Activated B cell treated with CpG ODN at 0.5 μM for 24 hours (primary cell): ENCODE measurements at places on chromosomes 12 and 14.

DNA sequence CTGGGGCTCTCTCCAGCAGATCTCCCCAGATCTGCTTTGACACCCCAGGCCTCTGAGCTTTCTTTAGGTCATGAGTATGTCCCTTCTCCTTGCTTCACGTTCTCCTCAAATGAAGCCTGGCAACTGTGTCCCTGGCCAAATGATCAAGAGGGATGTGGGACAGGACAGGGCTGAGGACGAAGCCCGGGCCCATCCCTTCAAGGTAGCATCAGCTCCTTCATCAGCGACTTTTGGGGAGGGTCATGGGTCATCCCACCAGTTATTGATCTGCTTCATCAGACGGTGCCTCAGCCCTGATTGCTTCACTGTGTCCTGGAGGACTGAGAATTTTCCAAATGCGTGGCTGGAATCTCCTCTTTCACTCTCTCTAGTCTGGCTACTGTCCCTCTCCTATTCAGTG lies 32.3 kb downstream of the ACADS start:
- H3K36me3 ChIP-seq: peaks cover 28% of the 10 kb centered on the region
- H3K4me3 ChIP-seq: no peak overlapping the region
- peaks cover 3% of the 10 kb centered on the region for H3K4me1 ChIP-seq
- H3K27ac ChIP-seq: no peak overlapping the region
- H3K27me3 ChIP-seq: no peaks in the 10 kb centered on the region

GRCh38 chr14:63276492-63277342 lies 42.0 kb downstream of the GPHB5 start:
- no peaks in the 10 kb centered on the region for H3K27me3 ChIP-seq
- no peak overlapping the region for H3K27ac ChIP-seq
- no peaks in the 10 kb centered on the region for H3K36me3 ChIP-seq
- no peak for DNase-seq
- H3K4me3 ChIP-seq: no peak overlapping the region

GRCh38 chr14:94180655-94181271 lies 6.6 kb downstream of the PPP4R4 start:
- no peak overlapping the region for H3K4me3 ChIP-seq
- DNase-seq: no peak
- no peaks in the 10 kb centered on the region for H3K36me3 ChIP-seq
- peaks cover 39% of the 10 kb centered on the region for H3K27me3 ChIP-seq
- no peak overlapping the region for H3K27ac ChIP-seq

- H3K4me1 ChIP-seq: peaks cover 37% of the 10 kb centered on the region
- peaks cover 28% of the 10 kb centered on the region for H3K36me3 ChIP-seq
- DNase-seq: no peak
- H3K4me3 ChIP-seq: no peak overlapping the region
These were observed 31.7 kb downstream of the GALNT4 start for GRCh38 chr12:89492883-89493282.

DNA sequence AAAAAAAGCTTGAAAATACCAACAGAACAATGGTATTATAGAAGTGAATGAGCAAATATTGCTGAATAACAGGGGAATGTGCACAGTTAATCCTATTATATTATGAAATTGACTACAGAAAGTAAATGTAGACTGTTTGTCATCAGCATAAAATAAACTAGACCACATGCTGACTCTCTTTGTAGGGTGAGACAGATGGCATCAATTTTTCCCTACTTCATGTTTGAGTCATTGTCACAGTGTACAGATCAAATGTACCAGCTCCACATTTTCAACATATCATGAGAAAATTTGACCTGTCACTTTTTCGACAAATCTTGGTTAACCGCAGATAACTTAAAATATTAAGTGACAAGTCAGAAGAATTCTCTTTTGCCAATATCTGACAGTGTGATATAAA lies 421.0 kb downstream of the RPL10L start:
- H3K4me3 ChIP-seq: no peak overlapping the region
- H3K27ac ChIP-seq: no peak overlapping the region
- DNase-seq: no peak
- H3K4me1 ChIP-seq: no peaks in the 10 kb centered on the region

GRCh38 chr14:100486025-100486828 lies 101.0 kb downstream of the BEGAIN start:
- H3K36me3 ChIP-seq: peaks cover 6% of the 10 kb centered on the region
- peak; percentile 30 for DNase-seq
- H3K27me3 ChIP-seq: no peaks in the 10 kb centered on the region
- peaks cover 3% of the 10 kb centered on the region for H3K4me1 ChIP-seq
- H3K27ac ChIP-seq: no peak overlapping the region

- H3K27ac ChIP-seq: no peak overlapping the region
- peaks cover 2% of the 10 kb centered on the region for H3K36me3 ChIP-seq
- no peak overlapping the region for H3K4me3 ChIP-seq
- no peaks in the 10 kb centered on the region for H3K27me3 ChIP-seq
These were observed 53.6 kb downstream of the ARF6 start for GRCh38 chr14:49946320-49947141.

- no peaks in the 10 kb centered on the region for H3K4me1 ChIP-seq
- no peaks in the 10 kb centered on the region for H3K36me3 ChIP-seq
- no peak overlapping the region for H3K27ac ChIP-seq
- H3K27me3 ChIP-seq: no peaks in the 10 kb centered on the region
- no peak for DNase-seq
- no peak overlapping the region for H3K4me3 ChIP-seq
These were observed 435.8 kb downstream of the NRXN3 start for GRCh38 chr14:78605897-78606500.

GRCh38 chr12:4005851-4006430 lies 132.7 kb upstream of the PARP11 start:
- no peak for DNase-seq
- no peak overlapping the region for H3K4me3 ChIP-seq
- H3K4me1 ChIP-seq: no peaks in the 10 kb centered on the region
- no peaks in the 10 kb centered on the region for H3K36me3 ChIP-seq

DNA sequence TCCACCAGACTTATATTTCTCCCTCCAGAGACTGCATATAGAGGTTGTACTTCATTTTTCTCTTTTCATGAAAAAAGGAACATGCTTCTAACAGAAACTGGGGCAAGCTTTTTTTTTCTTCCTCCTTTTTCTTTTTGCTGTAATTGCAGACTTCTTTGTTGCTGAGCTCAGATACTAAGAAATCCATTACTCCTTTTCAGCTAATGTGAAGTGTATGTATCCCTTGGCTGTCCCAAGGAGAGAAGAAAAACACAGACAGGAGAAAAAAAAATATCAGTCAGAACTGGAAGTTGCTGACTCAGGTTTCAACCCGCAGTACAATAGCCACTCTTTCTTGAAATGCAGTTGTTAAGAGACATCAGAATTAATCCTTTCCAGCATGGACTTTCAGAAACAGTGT lies 1248.4 kb downstream of the LRFN5 start:
- no peaks in the 10 kb centered on the region for H3K27me3 ChIP-seq
- no peak overlapping the region for H3K27ac ChIP-seq
- no peak overlapping the region for H3K4me3 ChIP-seq
- no peaks in the 10 kb centered on the region for H3K36me3 ChIP-seq
- no peak for DNase-seq
- H3K4me1 ChIP-seq: peaks cover 9% of the 10 kb centered on the region
